SW480 (cell line): ENCODE measurements at places on chromosomes 6 and 20.

DNA sequence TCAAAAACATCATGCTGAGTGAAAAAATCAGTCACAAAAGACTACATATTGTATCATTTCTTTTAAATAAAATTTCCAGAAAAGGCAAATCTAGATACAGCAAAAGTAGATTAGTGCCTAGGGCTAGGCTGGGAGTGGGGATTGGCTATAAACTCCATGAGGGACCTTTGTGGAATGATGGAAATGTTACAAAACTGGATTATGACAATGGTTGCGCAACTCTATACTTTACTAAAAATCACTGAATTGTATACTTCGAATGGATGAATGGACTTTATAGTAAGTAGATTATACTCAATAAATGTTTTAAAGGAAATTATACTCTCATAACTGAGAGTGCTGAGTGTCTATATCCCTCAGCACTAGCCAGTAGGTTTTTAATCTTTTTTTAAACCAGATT lies 4.3 kb downstream of the HMGN3 start:
- no peak for DNase-seq

GRCh38 chr6:128574402-128574801 lies 54.0 kb upstream of the PTPRK start:
- DNase-seq, result no peak

GRCh38 chr6:109236115-109237076 lies 141.1 kb downstream of the CEP57L1 start:
- DNase-seq, result no peak

GRCh38 chr6:108304646-108305045 lies 9.8 kb downstream of the AFG1L start:
- no peak for DNase-seq

GRCh38 chr6:10873374-10873773 lies 8.5 kb downstream of the GCM2 start:
- DNase-seq, result no peak
